ENCODE measurements at places on chromosomes 13 and 19.
A peak's percentile ranks its signal among the peaks of the same experiment; 100 is the strongest.

DNA sequence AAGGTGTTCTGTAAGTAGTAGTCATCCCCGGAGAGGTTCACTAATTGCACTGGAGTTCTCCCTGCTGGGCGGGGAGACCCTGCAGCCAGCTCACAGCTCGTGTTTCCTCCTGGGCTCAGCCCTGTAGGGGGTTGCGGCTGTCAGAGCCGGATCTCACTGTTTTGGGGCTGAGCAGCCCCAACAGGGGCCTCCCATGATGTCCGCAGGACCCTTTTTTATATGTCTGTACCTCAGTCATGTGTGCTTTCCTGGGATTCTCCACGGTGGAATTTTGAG, 130.2 kb upstream of the MCF2L start:
- DNase-seq = no peak

DNA sequence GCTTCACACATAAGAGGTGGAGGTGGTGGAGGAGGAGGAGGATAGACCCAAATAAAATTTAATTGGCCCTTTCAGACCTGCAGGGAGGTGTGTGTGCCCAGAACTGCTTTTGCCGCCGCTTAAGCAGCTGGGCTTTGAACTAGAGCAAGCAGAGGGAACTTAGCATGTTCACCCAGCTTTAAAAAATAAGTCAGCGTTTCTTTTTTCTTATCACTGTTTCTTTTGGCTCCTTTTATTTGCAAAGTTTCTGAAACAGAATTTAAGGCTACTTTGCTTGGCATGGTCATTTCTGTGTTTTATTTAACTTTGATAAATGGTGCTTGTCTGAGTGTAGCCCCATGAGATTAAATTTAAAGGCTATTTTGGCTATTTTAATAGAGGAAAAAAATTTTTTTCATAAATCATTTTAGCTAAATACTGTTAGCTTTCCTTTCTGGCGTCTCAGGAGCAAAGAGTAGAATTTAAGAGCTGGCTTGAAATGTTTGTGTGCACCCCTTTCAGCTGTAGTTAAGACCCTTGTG, 43.3 kb upstream of the RNF113B start:
- no peak for DNase-seq

- DNase-seq = no peak
These were observed 130.5 kb downstream of the ATP11A start for GRCh38 chr13:112820318-112820717.

DNA sequence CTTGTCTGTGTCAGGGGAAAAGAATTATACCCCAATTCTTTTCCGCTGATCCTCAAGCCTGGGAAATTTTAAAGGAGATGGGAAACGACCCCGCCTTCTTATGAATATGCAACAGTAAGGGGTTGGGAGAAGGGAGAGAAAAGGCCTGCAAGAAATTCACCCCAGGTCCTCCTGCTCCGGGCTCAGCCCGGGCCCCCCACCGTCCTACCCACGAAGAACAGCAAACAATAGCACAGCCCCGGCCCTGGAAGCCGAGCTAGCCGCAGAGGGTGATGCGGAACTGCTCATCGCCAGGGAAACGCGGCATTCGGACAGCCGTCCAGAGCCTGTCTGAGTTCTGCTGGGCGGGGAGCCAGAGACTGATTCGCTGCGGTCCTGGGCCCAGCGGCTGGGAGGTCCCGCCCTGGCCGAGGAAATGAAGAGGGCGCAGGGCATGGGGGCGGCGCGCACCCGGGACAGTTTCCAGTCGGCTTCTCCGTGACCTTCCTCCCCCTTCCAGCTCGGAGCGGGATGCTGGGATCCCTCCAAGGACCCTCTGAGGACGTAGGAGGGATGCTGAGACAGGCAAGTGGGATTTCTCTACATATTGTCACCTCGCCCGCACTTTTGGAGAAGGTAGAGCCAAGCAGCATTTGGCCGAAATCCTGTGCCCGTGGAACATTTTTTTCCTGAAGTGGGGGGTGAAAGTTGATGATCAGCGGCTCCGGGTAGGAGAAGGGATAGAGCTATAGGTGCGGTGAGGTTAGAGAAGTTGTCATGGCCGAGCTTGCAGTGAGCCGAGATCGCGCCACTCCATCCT, 82.3 kb upstream of the C1QTNF9B start:
- no peak for DNase-seq

DNA sequence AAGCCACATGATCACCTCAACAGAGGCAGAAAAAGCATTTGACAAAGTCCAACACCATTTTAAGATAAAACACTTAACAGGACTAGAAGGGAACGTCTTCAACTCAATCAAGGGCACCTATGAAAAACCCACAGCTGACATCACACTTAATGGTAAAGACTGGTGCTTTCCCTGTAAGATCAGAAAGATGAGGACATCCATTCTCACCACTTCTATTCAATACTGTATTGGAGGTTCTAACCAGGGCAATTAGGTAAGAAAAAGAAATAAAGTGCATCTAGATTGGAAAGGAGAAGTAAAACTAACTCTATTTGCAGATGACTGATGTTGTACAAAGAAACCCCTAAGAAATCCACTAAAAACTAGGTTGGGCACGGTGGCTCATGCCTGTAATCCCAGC, 11.2 kb upstream of the AKAP8 start:
- DNase-seq = no peak

- DNase-seq = no peak
These were observed 418.6 kb downstream of the OXGR1 start for GRCh38 chr13:96575423-96576320.

GRCh38 chr19:10111405-10111811, at the start of gene P2RY11:
TSS of gene P2RY11 (plus strand) at chr19:10111693. CDS start at chr19:10111722, 29 bp downstream.
- DNase-seq = no peak

GRCh38 chr13:111122056-111122455, 6.9 kb downstream of the ARHGEF7 start:
- DNase-seq = no peak

GRCh38 chr19:33394006-33394722, 20.7 kb downstream of the CEBPG start:
- DNase-seq = peak; percentile 29

GRCh38 chr13:44801990-44802389, 187.3 kb downstream of the NUFIP1 start:
- no peak for DNase-seq

GRCh38 chr13:24008679-24009078, 111.4 kb upstream of the C1QTNF9B start:
- no peak for DNase-seq

DNA sequence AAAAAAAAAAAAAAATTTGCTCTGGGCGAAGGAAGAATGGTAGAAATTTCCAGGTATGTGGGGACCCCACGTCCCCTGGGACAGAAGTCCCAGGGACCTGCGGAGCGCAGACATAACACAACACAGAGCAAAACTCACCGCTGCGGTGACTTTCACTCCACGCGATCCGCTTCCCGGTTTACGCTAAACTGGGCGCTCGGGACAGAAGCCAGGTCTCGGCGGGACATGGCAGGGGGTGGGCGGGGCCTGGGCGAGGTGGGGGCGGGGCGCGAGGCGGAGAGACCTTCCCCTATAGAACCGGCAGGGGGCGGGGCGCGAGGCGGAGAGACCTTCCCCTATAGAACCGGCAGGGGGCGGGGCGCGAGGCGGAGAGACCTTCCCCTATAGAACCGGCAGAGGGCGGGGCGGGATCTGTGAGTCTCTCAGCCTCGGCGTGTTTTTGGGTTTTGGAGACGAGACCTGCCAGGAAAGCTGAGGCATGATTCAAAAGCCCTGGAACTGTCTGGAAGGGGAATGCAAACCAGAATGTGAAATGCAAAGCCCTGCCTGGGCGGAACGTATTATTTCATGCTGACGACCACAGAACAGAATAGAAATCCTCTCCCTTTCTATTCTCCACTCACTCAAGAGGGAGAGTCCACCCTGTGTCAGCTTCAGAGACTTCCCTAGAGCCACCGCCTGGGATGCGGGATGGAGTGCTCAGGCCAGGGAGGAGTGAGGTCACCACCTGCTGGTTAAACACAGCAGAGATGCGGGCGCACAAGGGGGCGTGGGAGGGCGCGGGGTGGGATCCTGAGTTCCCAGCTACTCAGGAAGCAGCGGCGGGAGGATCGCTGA, 20.2 kb upstream of the ERVV-1 start:
- no peak for DNase-seq

- no peak for DNase-seq
These were observed 637 bp upstream of the PDS5B start for GRCh38 chr13:32585550-32586079.

DNA sequence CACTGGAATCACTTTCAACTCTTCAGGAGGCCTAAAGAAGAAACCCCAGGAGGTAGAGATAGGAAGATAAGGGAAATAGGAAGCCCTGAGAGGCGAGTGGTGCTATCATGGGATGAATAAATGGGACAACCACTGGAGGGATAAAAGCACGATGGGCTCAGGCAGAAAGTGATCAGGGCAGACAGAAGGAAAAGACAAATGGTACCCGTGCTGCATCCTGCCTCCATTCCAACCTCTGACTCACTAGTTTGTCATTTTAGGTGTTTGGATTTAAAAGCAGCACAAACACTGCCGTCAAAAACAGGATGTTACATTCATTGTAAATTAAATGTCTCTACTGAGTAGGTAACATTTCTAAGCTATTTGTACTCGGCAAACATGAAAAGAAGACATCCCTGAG, 314.3 kb upstream of the HTR2A start:
- DNase-seq = no peak

- no peak for DNase-seq
These were observed 20.5 kb downstream of the HAUS8 start for GRCh38 chr19:17054746-17055145.

DNA sequence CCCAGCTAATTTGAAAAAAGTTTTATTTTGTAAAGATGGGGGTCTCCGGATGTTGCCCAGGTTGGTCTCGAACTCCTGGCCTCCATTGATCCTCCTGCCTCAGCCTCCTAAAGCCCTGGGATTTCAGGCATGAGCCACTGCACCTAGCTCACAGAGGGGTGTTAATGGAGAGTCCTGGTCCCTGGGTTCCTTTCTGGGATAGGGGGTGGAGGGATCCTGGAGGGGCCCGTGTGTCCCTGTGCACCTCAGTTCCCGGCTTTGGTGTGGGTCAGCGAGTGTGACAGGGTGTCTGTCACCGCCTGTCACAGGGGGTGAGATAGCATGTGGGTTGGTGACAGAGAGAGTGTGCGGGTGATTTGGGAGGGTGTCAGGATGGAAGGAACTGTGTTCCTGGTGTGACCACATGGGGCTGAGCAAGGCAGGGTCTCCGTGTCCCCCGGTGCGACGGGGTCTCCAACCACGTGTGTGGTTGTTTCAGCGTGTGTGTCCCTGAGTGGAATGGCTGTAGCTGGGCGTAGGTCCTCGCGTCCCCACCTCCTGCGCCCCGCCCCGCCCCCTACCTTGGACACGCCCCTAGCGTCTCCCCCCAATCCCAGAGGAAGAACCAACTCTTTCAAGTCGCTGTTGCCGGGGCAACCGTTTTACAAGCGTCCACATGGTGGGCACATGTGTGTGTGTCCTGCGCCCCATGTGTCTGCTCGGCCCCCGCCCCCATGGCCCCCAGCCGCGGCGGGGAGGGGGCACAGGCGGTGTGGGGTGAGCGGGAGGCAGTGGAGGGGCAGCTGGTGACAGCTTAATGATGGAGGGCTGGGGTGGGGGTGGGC, 2.9 kb upstream of the NRTN start:
- DNase-seq = no peak

DNA sequence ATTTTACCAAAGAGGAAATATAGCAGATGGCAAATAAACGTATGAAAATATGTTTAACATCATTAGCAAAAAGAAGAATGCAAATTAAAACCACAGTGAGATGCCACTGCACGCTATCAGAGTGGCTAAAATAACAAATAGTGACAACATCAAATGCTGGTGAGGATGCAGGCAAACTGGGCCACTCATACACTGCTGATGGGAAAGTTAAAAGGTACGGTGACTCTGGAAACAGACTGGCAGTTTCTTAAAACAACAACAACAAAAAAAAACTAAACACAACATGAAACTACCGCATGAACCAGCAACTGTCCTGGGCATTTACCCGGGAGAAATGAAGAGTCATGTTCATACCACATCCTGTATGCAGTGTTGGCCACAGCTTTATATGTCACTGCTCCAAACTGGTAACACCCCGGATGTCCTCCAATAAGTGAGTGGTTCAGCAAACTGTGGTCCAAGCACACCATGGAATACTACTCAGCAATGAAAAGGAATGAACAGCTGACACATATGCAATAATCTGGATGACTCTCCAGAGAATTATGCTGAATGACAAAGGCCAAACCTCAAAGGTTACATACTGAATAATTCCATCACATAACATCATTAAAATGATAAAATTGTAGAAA, 22.3 kb downstream of the EPS15L1 start:
- DNase-seq = no peak

DNA sequence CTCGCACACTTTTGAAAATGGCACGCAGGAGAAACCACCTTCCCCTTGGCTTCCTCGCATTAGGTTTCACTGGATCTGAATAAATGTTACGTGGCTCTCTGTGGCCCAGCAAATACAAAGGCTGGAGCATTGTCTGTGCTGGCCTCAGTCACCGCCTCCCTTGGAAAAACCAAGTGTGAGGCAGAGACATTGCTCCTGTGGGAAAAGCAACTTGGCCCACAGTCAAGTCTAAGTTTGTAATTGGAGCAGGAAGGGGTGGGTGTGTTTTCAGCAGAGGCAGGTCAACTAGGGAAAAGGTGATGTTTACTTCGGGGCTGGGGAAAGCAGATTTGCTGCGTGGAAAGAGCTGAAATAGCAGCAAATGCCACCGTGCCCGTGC, 101.6 kb downstream of the IRS2 start:
- DNase-seq = no peak

- DNase-seq = no peak
These were observed 94.6 kb downstream of the DACH1 start for GRCh38 chr13:71772361-71772760.

GRCh38 chr13:108733022-108733560, 103.7 kb downstream of the MYO16 start:
- DNase-seq = no peak

DNA sequence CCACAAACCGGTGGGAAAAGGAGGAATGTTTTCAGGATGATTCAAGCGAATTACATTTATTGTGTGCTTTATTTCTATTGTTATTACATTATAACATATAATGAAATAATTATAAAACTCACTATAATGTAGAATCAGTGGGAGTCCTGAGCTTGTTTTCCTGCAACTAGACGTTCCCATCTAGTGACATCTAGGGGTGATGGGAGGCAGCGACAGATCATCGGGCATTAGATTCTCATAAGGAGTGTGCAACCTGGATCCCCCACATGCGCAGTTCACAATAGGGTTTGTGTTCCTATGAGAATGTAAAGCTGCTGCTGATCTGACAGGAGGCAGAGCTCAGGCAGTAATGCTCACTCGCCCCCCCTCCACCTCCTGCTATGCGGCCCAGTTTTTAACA, 54.5 kb downstream of the SPTBN4 start:
- DNase-seq = no peak

DNA sequence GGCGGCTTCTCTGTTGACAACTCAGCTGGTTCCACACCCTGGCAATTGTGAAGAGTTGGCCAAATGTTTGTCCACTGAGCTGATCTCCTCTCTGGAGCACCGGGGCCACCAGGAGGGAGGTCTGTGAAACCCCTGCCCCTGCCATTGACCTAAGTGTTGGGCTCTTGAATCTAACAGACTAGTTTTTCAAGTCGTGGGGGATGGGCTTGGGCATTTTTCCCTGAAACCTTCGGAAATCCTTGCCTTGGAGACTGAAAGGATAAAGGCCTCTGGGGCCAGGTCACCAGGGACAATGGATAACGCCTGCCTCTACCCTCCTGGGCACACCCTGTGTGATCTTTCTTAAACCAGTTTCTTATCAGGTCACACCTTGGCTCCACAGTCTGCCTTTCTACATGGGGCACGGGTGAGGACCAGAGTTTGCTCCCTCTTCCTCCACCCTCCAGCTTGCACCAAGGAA, 881 bp downstream of the GEMIN7 start:
- DNase-seq = no peak

GRCh38 chr19:55080968-55081769, 5.5 kb downstream of the EPS8L1 start:
- no peak for DNase-seq

- DNase-seq = peak; percentile 46
These were observed 19.1 kb downstream of the KLF12 start for GRCh38 chr13:74115133-74115532.

- DNase-seq = no peak
These were observed 28.8 kb downstream of the ZNF333 start for GRCh38 chr19:14718522-14719116.

Data from AG04449 (cell line).